ENCODE measurements at places on chromosomes 7 and 10.

DNA sequence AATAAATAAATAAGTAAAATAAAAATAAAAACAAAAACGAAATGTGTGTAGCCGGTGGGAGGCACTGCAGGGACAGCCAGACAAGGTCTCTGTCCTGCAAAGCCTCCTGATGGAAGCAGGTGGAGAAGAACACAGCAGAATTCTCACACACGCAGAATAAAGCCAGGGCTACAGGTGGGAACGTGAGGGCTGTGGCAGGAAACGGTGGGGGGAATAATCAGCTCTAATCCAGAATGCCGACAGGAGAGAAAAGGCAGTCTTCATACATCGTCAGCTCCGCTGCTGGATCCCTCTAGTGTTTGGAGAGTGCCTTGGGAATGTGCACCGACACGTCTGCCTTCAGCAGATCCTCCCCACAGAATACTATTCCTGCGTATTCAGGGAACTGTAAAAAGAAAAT is 6.8 kb upstream of the SNX8 start:
- DNase-seq: no peak

DNA sequence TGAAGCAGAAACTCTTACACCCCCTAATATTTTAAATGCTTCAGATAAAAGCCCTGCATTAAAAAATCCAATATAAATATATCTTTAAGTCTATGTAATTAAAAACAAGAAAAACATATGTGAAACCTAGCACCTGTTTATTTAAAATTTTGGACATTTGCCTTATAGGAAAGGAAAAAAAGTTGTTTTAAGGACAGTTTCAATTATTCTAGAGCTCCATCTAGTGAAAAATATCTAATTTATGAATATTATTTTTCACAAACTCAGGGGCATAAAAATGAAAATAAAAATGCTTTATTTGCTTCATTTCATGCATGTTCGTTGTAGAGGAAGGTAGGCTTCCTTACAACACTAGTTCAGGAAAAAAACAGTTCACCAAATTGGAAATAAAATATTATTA is 26.1 kb downstream of the ENKUR start:
- DNase-seq: no peak

- no peak for DNase-seq
Observed at GRCh38 chr10:13632884-13633440, 46.2 kb downstream of the PRPF18 start.

- DNase-seq: no peak
Observed at GRCh38 chr7:128217967-128218652, 23.0 kb upstream of the LEP start.

- DNase-seq: no peak
Observed at GRCh38 chr10:132489053-132489703, 48.4 kb upstream of the INPP5A start.

GRCh38 chr7:74068378-74069085 is 15.1 kb upstream of the LIMK1 start:
- no peak for DNase-seq

DNA sequence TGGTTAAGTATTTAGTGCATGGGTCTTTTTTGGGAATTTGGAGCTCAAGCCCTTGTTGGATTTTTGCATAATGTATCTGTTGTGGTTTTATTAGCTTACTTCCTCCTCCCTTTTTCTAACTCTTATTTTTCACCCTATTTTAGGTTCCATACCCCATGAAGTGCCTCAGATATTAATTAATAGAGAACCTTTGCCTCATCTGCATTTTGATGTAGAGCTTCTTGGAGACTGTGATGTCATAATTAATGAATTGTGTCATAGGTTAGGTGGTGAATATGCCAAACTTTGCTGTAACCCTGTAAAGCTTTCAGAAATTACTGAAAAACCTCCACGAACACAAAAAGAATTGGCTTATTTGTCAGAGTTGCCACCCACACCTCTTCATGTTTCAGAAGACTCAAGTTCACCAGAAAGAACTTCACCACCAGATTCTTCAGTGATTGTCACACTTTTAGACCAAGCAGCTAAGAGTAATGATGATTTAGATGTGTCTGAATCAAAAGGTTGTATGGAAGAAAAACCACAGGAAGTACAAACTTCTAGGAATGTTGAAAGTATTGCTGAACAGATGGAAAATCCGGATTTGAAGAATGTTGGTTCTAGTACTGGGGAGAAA is 28.0 kb downstream of the SIRT1 start:
- no peak for DNase-seq
